Motor neuron (in vitro differentiated cells): ENCODE measurements at places on chromosomes 13 and 19. TPM values are rescaled to one million over a fixed set of nuclear protein-coding genes. Genes with fewer than 3 reads are reported as not detected.
A peak's percentile ranks its signal among the peaks of the same experiment; 100 is the strongest.

DNA sequence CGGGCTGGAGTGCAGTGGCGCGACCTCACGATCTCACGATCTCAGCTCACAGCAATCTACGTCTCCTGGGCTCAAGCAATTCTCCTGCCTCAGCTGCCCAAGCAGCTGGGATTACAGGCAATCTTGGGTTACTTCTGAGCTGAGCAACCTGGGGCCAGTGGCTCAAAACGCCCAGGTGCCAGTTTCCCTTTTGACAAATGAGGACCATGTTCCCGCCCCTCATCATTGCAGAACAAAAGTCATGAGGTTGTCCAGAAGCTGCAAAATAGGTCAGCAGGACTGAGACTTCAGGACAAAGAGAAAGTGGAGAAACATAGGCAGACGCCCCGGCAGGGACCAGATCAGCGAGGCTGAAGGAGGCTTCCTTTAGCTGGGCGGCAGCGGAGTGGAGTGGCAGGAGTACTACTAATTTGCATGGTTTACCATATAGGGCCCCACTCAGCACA, 3.3 kb upstream of the ADGRE5 start:
- peak; percentile 38 for ATAC-seq

The LHFPL6 gene
- 143 and 156 TPM in 2 replicates for total RNA-seq

- ATAC-seq: no peak
Observed at GRCh38 chr13:97364031-97364430, 69.9 kb upstream of the RAP2A start.

DNA sequence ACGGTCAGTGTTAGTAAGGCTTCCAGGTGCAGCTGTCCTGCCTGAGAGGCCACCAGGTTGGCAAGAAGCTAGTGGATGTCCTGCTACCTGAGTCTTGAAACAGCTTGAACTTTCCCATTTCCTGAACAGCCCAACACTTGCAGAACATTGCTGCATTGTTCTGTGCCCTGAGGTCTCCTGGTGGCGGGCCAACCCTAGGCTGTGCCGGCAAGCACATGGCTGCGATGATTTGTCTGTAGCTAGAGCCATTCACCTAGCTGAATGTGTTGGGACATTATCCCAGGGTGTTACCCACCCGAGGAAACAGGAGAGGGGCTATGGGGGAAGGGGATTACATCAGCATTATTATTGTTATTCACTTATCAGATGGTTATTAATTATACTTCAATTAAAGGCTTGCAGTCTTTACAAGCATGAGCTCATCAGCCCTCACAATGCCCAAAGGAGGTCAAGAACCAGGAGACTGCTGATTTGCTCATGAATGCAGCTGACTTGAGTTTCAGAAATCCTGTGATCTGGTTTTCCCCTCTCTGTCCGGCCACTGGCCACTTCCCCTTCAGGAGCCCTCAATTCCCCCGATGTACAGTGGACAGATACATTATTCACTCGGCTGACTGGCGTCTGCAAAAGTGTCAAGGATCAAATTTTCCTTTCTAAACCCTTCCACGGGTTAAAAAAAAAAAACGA, 187.6 kb upstream of the TSC22D1 start:
- no peak for ATAC-seq

The ZNF160 gene
- 41.1 and 46.9 TPM in 2 replicates for total RNA-seq

DNA sequence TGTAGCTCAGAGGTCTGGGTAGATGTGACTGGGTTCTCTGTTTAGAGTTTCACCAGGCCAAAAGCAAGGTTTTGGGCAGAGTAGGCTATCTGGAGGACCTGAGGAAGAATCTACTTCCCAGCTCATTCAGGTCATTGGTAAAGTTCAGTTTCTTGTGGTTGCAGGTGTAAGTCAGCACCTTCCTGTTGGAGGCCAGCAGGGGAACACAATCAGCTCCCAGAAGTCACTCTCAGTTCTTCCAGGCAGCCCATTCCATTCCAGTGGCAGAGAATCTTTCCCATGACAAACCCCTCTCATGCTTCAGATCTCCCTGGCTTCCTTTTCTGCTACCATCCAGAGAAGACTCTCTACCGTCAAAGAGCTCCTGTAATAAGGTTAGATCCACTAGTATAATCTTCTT, 176.2 kb upstream of the UFM1 start:
- no peak for ATAC-seq

GRCh38 chr19:33429891-33430673, 56.6 kb downstream of the CEBPG start:
- no peak for ATAC-seq
